ENCODE measurements at places on chromosomes 11 and 22. TPM values are rescaled to one million over a fixed set of nuclear protein-coding genes. Genes with fewer than 3 reads are reported as not detected.

Gene C11orf86
- total RNA-seq: not detected

Gene SEZ6L
- total RNA-seq: not detected

Gene POTEH
- total RNA-seq: not detected

Gene MOGAT2
- total RNA-seq: not detected

Gene BDNF
- 8.5 TPM for total RNA-seq

Gene TESMIN
- total RNA-seq: 2.3 TPM

Gene OR51B6
- not detected for total RNA-seq

Gene OR2D2
- total RNA-seq: 0.32 TPM

Gene MYEOV
- total RNA-seq: 0.32 TPM

Gene LDLRAD3
- 9.1 TPM for total RNA-seq

Gene PRR33
- total RNA-seq: not detected

Gene RIC3
- total RNA-seq: not detected

Gene DHCR7
- 40.3 TPM for total RNA-seq

Gene GPHA2
- total RNA-seq: not detected

Gene CCDC34
- total RNA-seq: 8.4 TPM

Gene ISX
- not detected for total RNA-seq

Gene SLC37A2
- total RNA-seq: under 0.01 TPM

Gene ACTN3
- total RNA-seq: under 0.01 TPM

Gene LAYN
- total RNA-seq: 1.8 TPM

Gene SPON1
- total RNA-seq: not detected

Gene TEX12
- 0.32 TPM for total RNA-seq

Gene TMPRSS13
- total RNA-seq: not detected

Gene HSPA8
- total RNA-seq: 1,781 TPM

Gene ARRB1
- total RNA-seq: 52.0 TPM

Gene PACSIN2
- 51.3 TPM for total RNA-seq

Gene PYGM
- under 0.01 TPM for total RNA-seq

Gene ROBO4
- 132 TPM for total RNA-seq

Gene SLC6A5
- total RNA-seq: not detected

Gene PRSS23
- 490 TPM for total RNA-seq

Gene CBL
- 11.9 TPM for total RNA-seq

Gene OR51B4
- not detected for total RNA-seq

All from epithelial cell of umbilical artery (primary cell).